ENCODE measurements at places on chromosomes 3 and 15.

- DNase-seq: no peak
These were observed 28.1 kb downstream of the NKIRAS1 start for GRCh38 chr3:23888617-23889228.

DNA sequence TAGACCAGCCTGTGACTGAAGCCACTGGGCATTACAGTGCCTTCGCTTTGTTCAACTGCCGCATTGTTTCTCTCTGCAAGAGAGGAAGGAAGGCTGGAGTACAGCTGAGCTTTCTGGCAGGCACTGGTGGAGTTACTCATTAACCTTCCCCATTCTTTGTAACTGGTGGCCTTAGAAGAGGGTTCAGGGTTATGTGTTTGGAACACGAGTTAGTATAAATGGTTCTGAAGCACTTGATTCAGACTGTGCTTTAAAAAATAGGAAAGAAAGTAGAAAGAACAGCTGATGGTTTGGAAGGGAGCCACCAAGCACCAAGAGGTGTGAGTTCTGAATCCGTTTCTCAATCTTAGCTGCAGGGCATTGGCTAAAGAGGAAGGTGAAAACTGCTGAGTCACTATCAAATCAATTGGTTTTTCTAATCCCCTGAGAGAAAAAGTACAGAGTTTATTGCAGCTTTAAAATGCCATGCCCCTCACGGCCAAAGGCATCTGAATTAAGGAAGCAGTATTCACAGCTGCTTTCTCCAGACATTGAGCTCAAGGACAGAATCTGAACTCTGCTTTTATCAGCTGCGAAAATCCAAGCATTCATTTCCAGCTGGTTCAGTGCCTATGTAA lies 3.6 kb downstream of the HGD start:
- no peak for DNase-seq

DNA sequence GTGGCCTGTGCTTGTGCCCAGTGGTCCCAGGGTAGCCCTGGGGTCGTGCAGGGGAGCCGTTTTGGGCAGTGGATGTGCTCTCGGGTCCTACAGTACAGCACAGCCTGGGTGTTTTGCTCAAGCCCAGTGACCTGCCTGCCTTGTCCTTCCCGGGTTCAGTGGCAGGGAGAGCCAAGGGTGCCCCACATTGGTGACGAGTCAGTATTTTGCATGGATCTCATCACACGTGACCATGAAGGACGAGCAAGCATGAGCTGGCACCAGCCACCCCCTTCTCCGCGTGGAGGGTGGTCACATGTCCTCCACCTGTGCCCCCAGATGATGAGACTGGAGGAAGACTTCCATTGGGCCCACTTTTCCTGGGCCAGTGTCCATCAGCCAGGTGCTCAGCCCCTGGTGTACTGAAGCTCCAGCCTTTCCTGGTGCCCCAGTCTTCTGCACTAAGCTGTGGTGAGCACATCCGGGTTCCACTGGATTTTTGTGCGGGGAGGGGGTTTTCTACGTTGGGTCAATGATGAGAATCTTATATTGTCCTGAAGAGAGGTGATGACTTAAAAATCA lies 197.5 kb downstream of the UBE3A start:
- DNase-seq: no peak

DNA sequence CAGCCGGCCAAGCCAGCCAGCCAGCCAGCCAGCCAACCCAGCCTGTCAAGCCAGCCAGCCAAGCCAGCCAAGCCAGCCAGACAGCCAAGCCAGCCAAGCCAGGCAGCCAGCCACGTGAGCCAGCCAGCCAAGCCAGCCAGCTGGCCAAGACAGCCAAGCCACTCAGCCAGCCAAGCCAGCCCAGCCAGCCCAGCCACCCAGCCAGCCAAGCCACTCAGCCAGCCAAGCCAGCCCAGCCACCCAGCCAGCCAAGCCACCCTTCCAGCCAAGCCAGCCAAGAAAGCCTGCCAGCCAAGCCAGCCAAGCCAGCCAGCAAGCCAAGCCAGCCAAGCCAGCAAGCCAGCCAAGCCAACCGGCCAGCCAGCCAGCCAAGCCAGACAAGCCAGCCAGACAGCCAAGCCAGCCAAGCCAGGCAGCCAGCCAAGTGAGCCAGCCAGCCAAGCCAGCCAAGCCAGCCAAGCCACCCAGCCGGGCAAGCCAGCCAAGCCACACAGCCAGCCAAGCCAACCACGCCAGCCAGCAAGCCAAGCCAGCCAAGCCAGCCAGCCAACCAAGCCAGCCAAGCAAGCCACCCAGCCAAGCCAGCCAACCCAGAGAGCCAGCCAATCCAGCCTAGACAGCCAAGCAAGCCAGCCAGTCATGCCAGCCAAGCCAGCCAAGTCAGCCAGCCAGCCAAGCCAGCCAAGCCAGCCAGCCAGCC lies 199.5 kb downstream of the GOLGA6L6 start:
- DNase-seq: no peak

- DNase-seq: no peak
These were observed 16.3 kb downstream of the SEC11A start for GRCh38 chr15:84699538-84700191.

DNA sequence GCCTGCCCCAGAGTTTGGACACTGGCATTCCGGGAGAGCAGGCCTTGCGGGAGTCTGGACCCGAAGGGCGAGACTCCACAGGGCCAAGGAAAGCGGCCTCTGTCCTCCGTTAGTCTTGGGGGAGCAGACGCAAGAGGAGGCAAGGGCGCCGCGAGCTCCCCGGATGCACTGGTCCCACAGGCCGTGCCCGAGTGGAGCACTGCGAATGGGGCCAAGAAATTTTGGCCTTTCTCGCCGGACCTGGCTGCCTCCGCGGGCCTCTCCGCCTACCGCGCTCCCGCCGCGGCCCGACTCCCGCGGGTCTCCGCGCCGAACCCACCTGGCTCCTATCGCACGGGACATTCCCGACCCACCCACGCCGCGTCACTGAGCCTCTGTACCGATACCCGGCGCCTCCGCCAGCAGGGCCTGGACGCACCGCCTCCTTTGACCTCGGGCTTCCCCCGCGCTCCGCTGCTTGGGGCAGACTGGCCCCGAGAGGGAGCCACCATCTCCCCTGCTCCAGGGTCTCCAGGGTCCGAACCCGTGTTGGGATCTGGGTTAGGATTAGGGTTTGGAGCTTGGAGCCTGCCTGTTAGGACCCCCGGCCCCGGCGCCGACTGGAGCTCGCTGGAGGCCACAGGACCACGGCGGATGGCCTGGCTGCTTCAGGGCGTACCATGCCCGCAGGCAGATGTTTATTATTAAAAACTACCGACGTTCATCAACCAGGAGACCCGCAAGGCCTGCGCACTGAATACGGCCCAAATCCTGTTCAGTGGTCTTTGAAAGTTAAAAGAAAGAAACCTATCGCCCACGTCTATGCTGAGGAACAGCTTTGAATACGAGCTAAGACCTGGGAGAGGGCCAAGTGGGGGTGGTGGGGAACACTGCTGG lies 11.7 kb downstream of the SHOX2 start:
- DNase-seq: no peak

DNA sequence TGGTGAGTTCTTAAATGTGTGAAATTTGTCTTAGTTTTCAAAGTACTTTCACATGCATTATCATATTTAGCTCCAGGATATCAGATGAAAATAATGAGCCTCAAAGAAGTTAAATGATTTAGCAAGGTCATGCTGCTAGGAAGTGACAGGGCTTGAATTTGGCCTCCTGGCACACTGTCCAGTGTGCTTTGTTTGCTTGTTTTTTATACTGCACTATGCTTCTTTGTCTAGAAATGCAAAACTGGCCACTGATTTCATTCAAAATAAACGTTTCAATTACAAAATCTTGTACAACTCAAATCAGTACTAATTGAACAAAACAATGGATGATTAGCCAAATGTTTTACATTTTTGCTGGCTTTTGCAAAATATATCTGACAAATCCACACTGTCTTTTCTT lies 583.3 kb upstream of the CBLB start:
- DNase-seq: no peak

DNA sequence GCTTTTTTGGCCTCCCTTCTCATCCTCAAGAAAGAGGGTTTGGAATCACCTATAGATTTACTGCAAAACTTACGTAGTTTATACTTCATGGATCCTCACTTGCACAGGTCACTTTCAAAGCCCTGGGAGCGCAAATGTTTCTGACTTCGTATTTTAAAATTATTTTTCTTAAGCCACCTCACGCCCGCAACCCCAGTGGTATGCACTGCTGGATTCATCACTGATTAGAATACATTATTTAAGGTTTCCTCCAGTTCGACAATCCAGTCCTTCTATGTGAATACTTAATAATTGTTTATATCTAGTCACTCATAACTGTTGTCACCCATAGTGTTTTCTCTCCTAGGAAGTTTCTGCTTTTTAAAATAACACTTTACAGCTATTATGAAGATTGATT lies 339.9 kb downstream of the CHL1 start:
- DNase-seq: no peak

DNA sequence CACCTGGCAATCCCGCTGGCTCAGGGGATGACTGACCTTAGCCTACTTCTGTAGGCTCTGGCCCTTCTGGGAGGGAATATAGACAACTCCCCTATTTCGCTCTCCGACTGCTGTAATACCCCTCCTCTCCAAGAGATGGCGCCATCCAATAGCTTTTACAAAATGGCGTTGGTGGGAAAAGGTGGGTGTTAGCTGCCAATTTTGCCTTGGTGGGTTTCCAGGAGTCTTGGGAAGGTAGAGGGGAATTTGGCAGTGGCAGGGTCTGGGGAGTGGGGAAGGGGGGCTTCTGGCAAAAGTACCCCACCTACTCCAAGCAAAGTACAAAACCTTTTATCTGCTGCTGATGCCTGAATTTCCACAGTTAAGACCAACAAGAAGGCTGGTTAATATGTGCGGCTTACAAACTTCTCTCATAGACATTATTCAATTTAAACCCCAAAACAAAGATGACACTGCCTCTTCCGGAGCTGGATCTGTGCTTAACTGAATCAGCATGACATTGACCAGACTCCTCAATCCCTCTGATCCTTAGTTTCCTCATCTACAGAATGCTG lies 62.1 kb downstream of the RASGRF1 start:
- no peak for DNase-seq

DNA sequence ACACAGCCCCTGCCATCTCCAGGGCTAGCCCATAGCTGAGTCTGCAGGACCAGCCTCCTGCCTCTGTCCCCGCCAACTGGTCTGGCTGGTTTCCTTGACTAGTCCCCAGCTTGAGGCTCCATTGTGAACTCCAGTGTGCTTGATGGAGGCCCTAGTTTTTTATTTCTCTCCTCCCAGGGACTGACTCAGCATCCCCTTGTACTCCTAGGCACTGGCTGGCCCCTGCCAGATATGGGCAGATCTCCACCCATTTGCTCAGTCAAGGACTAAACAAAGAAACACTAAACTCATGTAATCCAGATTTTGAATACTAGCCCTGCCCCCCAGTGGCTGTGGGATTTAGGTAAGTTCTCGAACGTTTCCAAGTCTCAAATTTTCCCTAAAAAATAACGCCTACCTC lies 415.4 kb upstream of the RORA start:
- no peak for DNase-seq

DNA sequence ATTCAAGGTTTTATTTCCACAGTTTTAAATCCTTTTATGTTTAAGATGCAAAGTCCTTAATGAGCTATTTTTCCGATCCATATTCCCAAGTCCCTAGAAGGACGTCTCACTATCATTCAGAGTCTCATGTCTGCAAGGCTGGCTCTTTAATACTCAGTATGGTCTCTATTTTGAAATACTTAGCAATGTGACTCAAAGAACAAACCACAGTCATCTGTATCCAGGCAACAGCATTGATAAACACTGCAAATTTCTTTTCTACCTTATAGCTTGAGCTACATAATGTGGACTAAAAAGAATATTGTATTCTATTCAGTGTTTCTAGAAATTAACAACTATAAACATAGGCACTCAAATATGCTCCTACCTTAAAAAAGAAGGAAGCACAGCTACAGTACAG lies 588.3 kb upstream of the NAALADL2 start:
- peak; percentile 52 for DNase-seq

- DNase-seq: no peak
These were observed 1.4 kb downstream of the MAP6D1 start for GRCh38 chr3:183823963-183824362.

GRCh38 chr3:9301798-9302197 lies 52.4 kb upstream of the SRGAP3 start:
- no peak for DNase-seq

- no peak for DNase-seq
These were observed 50.6 kb upstream of the C3orf80 start for GRCh38 chr3:160174621-160175020.

GRCh38 chr15:63374686-63375520 lies 6.7 kb downstream of the CA12 start:
- peak; percentile 54 for DNase-seq

- no peak for DNase-seq
These were observed 20.0 kb downstream of the ARHGEF3 start for GRCh38 chr3:56781762-56782161.

DNA sequence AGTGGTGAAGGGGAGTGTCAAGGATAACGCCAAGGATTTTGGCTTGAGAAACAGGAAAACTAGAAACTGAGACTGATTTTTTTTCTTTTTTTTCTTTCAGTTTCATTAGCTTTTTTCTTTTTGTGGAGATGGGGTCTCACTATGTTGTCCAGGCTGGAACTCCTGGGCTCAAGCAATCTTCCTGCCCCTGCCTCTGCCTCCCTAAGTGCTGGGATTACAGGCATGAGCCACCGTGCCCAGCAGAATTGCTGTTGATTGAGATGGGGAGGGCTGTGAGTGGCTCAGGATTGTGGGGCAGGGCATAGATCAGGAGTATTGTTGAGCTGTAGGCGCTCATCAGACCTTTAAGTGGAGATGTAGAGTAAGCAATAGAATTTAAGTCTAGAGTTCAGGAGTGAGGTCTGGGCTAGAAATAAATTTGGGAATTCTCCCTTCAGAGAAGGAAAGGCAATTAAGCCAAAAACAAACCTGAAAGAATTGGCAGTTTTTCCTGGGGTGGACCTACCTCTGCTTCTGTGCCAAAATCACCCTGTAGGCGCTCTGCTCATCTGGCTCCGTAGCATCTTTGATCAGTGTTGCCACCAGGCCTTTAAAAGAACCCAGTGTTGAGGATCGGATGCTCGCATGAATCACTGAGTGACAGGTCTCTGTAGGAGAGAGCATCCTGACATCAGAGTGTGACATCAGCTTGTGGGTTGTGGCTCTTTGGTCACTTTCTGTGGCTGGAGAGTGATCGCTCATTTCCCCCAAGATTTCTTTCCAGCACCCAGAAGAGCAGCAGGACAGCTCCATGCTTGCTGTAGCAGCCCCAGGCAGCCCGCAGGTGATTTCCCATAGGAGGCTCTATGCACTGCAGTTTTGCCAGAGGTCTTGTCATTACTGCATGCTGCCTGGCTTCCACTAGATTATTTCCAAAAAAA lies 15.8 kb downstream of the ABHD17C start:
- no peak for DNase-seq
